ENCODE measurements at places on chromosomes 6 and 20.

DNA sequence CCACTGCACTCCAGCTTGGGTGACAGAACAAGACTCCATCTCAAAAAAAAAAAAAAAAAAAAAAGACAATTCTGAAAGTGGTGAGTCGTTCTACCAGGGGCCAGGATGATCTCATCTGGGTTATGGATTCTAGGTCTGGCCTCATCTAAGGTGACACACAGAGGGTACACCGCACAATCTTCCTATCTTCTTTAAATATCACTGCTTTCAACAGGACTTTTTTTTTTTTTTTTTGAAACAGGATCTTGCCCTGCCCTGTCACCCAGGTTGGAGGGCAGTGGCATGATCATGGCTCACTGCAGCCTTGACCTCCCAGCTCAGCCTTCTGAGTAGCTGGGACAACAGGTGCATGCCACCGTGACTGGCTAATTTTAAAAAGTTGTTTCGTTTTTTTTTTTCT is 67.7 kb downstream of the SLC16A10 start:
- no peak for DNase-seq

- DNase-seq: no peak
Measured at GRCh38 chr6:148769304-148769968, 22.6 kb downstream of the UST start.

- DNase-seq: no peak
Measured at GRCh38 chr6:112522587-112522986, 175.5 kb downstream of the RFPL4B start.

GRCh38 chr20:23092861-23093495 is 6.9 kb upstream of the CD93 start:
- DNase-seq: no peak

GRCh38 chr6:157550114-157550989 is 169.4 kb downstream of the ZDHHC14 start:
- no peak for DNase-seq

DNA sequence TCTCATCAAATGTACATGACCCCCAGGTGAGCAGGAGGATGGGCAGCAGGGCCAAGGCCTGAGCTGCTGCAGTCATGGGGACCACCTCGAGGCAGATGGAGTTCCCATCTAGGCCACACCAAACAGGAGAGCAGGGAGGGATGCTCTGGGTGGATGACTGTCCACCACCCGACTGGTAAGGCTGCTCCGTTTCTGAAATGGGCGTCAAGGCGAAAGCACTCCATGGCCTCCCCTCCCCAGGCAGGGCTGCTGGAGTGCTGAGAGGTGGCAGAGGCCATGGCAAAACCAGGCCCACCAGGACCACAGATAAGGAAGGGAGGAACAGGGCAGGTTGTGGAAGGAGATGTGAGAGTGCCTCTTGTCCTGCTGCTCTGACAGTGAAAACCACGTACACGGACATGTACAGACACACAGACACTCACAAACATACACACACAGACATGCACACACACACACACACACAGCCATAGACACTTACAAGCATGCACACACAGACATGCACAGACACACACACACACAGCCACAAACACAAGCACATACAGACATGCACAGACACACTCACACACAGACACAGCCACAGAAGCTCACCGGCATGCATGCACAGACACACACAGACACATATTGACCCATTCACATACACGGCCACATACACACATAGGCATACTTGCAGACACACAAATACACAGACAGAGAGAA is 93.2 kb downstream of the PSMG4 start:
- DNase-seq: no peak
